Bronchial epithelial cell (primary cell): ENCODE measurements at places on chromosomes 16 and 17. TPM values are rescaled to one million over a fixed set of nuclear protein-coding genes. Genes with fewer than 3 reads are reported as not detected.
A peak's percentile ranks its signal among the peaks of the same experiment; 100 is the strongest.

MYH1 gene
- not detected in 2 replicates for total RNA-seq

- no peak for DNase-seq
Measured at GRCh38 chr16:82138478-82139285, 31.3 kb downstream of the MPHOSPH6 start.

- peak; percentile 44 for DNase-seq
Measured at GRCh38 chr17:29219378-29220047, 27.1 kb upstream of the CRYBA1 start.

PRR35 gene
- not detected in 2 replicates for total RNA-seq

GRCh38 chr16:4378999-4379690, 7.5 kb downstream of the VASN start:
- no peak for DNase-seq

DNA sequence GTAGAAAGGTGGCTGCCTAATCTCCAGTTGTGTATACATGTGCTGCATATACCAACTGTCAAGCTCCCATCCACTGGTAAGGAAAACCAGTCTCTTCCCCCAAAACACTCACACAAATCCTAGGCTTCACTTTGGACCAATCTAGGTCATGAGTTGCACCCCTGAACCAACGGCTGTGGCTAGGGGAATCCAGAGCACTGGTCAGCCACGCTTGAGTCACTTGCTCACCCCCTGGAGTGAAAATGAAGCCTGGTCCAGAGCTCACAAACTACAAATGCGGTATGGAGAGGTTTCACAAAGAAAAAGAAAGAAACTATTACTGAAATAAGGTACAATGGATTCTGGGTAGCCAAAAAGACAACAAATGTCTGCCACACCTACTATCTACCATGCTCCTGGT, 66.1 kb upstream of the NLK start:
- DNase-seq = no peak

DNA sequence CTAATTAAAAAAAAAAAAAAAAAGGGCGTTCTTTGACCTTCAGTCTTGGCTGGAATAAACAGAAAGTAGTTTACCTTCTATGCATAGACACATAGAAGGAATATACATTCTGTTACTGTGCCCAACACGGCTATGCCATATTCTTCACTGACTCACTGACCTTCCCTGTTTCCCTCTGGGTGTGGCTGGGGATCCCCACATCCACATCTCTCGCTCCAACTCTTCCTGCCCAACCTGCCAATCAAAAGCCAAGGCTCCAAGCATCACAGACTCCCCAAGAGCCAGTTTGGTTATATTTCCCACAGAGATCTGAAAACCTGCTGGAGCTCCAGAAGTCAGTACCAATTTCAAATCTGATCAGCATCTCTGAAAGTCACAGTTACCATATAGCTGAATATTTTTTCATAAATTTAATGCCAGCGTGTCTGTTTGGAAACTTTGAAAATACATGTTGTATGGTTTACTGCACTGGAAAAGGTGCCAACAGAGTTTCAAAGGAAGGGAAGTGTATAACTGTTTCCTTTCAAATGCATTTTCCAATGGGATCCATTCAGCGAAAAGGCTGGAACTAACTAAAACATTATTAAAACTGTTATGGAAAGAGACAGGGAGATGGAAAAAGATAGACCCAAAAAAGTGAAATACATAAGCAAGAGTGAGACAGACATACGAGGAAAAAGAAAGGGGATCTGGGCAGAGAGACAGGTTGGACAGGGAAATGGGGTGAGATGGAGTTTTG, 91.8 kb downstream of the SMG6 start:
- DNase-seq = peak; percentile 71

LRRC75A gene
- total RNA-seq = 0.13 TPM in 1 of 2 replicates, not detected in the other

DNA sequence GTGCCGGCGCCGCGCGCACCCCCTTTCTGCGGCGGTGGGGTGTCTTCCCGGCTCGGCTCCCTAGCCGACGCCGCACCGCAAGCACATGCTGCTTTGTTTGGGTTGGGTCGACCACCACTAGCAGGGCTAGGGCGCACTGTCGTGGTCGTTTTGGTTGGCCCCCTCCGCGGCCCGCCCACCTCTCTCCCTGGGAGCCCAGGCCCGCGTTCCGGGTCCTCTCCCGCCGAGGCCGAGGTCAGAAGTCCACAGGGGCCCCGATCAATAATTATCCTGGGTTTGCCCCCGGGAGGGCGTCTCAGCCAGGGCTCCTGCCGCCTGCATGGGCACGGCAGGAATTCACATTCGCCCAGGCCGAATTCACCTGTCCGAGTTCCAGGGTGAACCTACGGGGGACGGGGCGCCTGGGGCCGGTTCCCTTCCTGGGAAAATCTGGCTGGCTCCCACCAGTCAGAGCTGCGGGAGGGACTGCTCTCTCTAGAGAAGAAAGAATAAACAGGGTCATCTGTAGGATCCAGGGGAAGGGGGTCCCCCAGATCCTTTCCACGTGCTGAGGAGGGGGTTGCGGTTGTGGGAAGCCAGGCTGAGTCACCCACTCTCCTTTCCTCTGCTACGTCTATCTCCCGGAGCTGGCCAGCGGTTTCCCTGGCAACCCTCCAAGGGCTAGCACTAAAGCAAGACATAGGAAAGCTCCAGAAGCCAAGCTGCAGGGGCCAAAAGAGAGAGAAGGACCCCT, 584 bp upstream of the STAT5B start:
- peak; percentile 45 for DNase-seq

DNA sequence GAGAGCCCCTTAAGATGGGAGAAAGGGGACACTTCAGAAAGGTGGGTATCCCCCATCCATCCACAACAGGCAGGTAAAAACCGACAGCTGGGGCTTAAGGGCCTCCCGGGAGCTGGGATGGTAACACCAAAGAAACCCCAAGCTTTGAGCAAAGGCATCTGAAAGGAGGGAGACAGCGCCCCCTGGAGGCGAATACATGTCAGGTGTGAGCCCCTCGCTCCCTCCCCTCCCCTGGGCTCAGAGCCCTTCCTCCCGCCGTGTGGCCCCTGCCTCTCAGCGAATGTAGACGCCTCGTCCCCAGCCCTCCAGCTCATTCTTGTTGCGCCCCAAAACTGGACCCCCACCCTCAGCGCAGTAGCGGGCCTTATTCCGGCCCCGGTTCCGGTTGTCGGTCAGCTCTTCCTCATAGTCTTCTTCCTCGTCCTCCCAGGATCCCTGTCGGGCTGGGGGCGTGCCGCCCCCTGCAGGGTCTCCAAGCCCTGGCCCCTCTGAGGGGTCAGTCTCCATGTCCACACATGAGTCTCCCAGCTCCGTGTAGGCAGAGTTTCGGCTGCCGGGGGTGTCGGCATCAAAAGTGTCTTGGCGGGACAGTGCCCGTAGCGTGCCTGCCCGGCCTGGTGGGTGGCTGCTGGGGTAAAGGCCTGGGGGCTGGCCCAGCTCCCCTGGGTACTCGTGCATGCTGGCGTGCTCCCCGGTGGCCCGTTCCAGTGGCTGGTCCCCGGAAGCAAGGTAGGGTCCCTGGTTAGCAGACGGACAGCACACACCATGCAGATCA, 9.1 kb upstream of the ARL5C start:
- DNase-seq = peak; percentile 25

PRKCA gene
- 3.1 and 4.7 TPM in 2 replicates for total RNA-seq

DNA sequence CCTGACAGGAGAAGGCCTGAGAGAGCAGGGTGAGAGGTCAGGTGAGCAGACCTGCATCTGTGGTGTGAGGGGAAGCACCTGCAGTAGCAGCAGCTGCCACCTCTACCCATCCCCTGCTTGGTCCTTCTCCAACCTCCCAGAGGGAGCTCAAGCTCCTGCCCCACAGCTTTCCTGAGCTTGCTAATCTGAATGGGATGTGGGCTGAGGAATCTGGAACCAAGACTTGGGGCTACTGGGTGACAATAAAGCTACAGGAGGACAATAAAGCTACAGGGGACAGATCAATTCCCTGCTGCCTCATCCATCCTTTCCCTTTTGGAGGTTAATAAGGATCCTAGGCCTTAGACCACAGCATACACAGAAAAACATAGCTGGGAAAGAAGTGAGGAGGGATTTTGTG, 4.9 kb upstream of the TBX4 start:
- DNase-seq = no peak

COX6A2 gene
- total RNA-seq = not detected in 2 replicates

DNA sequence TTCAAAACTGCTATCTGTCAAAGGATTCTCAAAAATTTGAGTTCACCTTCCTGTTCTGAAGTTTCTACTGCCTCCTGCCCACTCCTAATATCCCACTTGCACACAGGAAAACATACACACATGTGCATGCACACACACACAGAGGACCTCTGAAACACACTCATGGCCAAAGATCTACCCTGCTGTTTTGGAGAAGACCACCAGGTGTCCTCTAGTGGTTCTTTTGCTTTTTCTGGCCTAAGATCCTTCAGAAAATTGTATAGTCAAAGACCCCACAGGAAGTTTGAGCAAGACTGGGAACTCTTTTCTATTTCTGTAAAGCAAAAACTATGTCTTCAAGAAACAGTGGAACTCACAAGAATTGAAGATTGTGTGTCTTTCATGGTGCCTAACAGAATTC, 90.2 kb downstream of the CDH8 start:
- DNase-seq = no peak
